GM12864 (cell line): ENCODE measurements at places on chromosomes 4 and X.

DNA sequence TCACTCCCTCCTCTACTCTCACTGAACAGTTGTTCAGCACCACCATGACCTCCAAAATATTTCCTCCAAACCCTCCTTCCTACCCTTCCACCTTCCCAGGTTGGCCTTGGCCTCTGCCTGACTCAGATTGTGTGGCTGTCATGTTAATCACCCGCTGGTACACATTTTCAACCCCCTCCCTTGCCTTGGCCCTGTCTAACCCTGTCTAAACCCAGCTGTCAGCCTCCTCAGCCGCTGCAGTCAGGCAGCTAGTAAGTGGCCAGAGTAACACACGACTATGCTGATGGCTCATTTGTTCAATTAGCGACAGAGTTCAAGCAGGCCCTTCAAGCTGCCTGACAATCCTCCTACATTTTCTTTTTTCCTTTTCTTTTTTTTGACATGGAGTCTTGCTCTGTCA, 18.0 kb downstream of the ING2 start:
- DNase-seq = no peak

GRCh38 chrX:10714531-10714930, 94.1 kb upstream of the MID1 start:
- DNase-seq = no peak

- no peak for DNase-seq
These were observed 133.3 kb downstream of the PJA1 start for GRCh38 chrX:69031971-69032391.

- no peak for DNase-seq
These were observed 16.7 kb downstream of the IRF2 start for GRCh38 chr4:184457535-184458249.

DNA sequence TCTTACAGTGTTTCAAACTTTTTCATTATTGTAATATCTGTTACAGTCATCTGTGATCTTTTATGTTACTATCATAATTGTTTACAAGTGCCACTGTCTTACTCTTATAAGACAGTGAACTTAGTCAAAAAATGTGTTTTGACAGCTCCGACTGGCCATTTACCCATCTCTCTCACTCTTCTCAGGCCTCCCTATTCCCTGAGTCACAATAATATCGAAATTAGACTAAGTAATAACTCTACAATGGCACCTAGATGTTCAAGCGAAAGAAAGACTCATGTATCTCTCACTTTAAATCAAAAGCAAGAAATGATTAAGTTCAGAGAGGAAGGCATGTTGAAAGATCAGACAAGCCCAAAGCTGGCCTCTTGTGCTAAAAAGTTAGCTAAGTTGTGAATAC, 184.2 kb downstream of the CDS1 start:
- no peak for DNase-seq

DNA sequence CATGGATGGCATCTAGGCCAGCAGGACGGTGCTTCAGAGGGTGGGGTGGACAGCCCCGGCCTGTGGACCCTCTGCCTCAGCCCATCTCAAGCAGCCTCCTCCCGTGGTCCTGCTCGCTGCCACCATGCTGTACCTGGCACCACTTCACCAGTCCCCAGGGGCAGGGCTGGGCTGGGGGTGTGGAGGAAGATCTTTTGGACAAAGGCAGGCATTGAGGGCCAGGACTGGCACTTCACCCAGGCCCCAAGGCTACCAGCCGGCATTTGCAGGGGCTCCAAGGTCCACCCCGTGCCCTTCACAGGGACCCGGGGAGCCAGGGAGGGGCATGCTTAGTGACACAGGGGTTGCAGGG, 713 bp downstream of the PLXNB3 start:
- no peak for DNase-seq

DNA sequence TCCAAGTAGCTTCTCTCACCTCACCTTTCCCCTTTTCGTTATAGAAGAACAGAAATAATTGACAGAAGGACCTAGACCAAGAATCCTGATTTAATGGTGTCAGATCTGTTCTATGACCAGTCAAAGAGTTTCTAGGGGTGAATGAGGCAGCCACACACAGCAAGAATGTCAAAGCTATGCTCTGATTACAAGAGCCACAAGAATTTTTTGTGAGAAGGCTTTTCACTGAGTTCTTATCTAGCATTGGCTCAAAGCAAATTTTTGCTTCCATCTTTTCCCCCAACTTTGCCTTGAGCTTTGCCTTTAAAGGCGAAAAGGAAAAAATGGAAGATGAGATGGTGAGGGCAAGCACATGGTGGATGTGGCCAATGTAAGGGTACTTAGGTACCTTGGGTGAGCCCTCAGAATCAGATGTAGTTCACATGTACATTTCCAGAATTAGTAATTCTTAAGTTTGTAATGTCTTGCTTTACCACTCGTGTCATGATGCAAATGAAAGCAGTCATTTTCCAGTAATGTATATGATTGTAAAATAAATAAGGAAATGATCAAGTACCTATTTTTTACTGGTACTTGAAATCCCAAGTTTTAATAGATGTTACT, 23.5 kb downstream of the FMR1 start:
- no peak for DNase-seq

GRCh38 chr4:74307170-74307569, 1.1 kb upstream of the EPGN start:
- no peak for DNase-seq

- no peak for DNase-seq
These were observed 192.7 kb upstream of the LEF1 start for GRCh38 chr4:108361446-108361820.

DNA sequence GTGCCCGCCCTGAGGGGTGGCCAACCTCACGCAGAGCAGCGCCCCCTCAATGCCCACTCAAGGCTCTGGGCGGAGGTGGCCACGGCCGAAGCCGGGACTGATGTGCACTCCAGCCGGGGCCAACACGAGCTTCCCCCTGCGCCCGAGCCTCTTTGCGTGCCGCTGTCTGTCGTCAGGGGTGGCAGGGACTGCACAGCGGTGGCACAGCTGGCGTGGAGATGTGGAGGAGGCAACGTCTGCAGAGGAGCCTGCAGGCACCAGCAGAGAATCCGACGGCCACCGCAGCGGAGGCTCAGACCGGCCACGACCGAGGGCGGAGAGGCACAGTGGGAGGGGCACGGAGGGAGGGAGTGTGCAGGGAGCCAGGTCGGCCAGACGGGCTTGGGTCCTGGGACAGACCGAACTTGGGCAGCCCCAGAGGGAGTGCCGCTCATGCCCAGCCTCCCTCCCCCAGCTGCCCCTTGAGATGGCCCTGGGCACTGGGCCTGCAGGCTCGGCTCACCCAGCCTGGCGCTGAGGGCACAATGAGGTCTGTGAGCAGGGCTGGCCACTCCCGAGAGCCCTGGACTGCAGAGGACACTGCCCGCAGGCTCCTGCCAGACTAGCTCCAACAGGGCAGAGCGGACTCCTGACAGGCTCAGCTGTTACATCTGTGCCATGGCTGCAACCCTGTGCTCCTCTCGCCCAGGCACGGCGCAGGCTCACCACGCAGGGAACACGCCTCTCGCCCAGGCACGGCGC, 46.5 kb upstream of the CPLX1 start:
- no peak for DNase-seq

DNA sequence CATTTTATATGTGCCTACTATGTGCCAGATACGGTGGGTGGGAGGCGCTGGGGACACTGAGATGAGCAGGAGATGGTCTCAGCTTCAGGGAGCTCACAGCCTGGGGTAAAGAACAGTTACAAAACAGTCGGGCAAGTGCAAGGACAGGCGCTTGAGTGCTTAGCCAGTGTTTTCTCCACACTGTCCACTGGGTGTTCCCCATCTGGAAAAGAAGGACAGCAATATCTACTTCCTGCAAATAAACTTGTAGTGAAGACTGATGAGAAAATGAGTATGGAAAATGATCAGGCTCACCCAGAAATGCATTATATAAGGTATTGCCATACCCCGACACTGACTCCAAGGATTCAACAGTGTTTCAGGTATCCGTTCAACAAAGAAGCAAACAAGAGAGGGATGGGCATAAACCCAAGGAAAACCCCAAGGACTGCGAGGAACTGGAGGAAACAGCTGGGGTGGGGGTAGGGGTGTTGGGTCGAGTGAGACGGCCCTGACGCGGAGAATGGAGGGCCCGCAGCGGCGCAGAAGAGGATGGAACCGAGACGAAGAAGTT, 835 bp downstream of the TMEM185A start:
- no peak for DNase-seq

DNA sequence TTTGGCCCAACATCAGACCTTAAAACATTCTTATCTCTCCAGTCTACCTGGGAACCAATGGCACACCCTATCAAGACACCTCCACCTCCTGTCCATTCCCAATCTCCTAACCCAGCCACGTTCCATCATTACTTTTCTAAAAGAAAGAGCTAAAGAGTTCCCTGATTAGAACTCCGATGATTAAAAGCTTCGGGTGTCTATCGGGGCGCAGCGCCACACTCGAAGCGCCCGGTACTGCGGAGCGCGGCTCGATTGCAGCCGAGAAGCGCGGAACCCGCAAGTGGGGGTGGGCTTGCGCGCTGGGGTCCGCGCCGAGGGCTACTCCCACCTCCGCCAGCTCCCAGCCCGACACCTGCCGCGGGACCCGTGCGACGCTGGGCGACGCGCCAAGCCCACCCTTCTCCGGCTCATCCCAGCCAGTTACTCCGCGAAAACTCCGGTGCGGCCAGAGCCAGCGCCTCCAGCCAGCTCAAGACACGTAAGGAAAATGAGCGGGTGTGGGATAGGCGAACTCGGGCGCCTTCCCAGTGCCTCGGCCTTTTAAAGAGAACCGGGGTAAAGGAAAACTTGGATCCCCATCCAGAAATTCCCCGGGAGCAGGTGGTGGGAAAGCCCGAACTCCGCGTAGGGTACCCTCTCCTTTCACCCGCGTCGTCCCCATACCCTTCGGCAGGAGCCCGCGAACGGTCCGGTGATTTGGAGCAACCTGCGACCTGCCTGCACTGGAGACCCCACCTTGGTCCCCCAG, 593 bp downstream of the NPY1R start:
- no peak for DNase-seq

- DNase-seq = no peak
These were observed 24.9 kb downstream of the GPRASP3 start for GRCh38 chrX:102745513-102745856.

- no peak for DNase-seq
These were observed 138.4 kb upstream of the HCCS start for GRCh38 chrX:10972706-10973105.

GRCh38 chr4:40144716-40145115, 52.1 kb upstream of the RHOH start:
- DNase-seq = no peak

DNA sequence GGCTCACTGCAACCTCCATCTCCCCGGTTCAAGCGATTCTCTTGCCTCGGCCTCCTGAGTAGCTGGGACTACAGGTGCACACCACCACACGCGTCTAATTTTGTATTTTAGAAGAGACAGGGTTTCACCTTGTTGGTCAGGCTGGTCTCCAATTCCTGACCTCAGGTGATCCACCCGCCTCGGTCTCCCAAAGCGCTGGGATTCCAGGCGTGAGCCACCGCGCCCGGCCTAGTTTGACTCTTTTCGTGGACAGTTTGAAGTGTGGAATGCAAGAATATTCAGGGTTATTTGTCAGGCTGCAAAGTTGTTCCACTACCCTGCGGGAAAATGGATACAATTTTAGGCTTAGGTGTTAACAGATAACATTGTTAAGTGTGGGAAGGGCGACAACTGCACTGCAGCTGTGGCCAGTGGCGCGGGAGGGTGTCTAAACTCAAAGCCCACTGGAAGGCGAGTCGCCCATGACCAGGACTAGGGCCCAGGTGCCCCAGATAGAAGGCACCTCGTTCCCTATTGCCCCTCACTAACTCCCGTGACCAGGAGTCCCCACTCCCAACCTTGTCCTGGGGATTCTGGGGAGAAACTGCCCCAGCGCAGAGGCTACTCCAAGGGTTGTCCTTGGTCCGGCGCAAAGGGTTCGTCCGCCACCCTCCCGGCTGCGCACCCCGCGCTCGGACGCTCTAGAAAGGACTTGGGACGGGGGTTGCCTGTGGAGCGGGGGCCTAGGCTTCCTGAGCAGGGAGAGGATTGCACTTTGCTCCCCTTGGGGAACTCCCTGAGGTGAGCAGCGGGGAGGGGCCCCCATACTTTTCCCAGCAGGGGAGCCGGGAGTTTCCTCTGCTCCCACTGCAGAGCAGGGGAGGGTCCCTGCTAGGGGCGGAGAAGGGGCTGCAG, 1.1 kb upstream of the CD99 start:
- no peak for DNase-seq
